ENCODE measurements at places on chromosomes 3 and 15. TPM values are rescaled to one million over a fixed set of nuclear protein-coding genes. Genes with fewer than 3 reads are reported as not detected.

The IGDCC3 gene
- polyA plus RNA-seq = 7.5 TPM

The RTP3 gene
- polyA plus RNA-seq = not detected

The VWA5B2 gene
- 1.8 TPM for polyA plus RNA-seq

The CYP1A1 gene
- not detected for polyA plus RNA-seq

The UCN2 gene
- polyA plus RNA-seq = 0.26 TPM

The INKA1 gene
- 10.0 TPM for polyA plus RNA-seq

The ADAMTSL3 gene
- polyA plus RNA-seq = 4.6 TPM

The TYRO3 gene
- 140 TPM for polyA plus RNA-seq

The NPAP1 gene
- polyA plus RNA-seq = 0.30 TPM

The CCDC54 gene
- 0.11 TPM for polyA plus RNA-seq

The WDR93 gene
- 2.3 TPM for polyA plus RNA-seq

The RFT1 gene
- 23.2 TPM for polyA plus RNA-seq

The P3H2 gene
- 85.3 TPM for polyA plus RNA-seq

The MAP2K5 gene
- 20.8 TPM for polyA plus RNA-seq

The ARL13B gene
- 17.3 TPM for polyA plus RNA-seq

The ANKDD1A gene
- 8.5 TPM for polyA plus RNA-seq

- no peak for DNase-seq
These were observed 21.1 kb upstream of the GP9 start for GRCh38 chr3:129039271-129040038.

- no peak for DNase-seq
These were observed 364.1 kb upstream of the CNTN4 start for GRCh38 chr3:1734494-1735122.

DNA sequence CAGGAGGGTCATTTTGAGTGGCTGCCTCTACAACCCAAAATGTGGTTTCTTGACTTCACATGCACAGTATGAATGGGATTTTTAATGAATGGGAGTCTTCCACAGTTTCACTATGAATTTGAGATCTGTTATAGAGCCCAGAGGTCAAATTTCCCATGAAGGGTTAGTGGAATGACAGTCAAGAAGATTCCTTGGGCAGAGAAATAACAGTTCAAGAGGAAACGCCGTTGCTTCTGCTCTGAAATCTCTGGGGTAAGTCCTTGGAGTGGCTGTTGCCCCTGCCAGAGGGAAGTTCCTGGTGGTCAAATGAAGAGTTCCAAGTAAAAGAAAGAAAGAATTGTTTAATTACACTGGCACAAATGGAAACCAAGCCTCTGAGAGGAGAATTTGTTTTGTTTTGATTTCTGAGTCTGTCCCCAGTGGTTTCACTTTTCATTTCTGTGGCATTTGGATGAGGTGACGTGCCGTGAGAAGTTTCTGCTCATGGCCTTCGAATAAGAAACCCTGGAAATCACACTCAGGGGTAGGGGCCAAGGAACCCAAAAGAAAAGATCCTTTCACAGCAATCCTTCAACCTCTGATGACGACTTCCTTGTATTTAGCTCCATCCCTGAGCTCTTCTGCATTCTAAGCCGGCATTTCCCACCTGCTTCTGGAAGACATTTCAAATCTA lies 77.5 kb upstream of the IL12A start:
- no peak for DNase-seq

DNA sequence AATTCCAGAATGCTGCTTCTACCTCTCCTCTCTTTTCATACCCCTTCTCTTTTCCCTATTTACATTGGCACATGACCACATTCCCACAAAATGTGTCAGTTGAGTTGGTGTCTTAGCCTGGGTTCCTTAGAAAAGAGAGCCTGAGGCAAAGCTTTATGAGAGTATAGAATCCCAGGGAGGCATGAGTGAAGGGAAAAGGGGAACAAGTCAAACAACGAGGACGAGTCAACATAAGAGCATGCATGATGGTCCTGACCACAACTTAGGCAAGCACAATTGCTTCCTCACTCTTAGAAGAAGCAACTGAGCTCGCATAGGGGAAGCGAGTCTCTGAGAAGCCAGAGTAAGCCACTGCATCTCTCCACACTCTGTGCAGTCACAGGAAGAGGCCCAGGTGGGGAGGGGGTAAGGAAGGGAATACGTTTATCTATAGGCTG lies 15.4 kb upstream of the ZNF774 start:
- DNase-seq = no peak

DNA sequence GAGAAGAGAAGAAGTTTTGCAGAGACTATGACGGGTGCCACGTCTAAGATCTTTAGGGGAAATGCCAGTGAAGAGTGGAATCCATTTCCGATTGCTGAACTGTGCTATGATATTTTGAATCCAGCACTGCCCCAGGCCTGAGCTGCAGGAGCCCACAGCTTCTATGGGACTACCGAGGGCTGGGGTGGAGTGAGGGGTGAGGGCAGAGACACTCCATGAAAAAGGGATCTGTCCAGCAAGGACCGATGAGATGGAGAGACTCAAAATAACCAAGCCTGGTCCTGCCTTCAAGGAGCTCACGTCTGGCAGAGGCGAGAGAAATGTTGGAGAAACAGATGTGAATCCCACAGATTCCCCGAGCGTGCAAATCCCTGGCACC lies 79.8 kb upstream of the MEF2A start:
- no peak for DNase-seq

GRCh38 chr3:109784852-109785631 lies 447.7 kb upstream of the DPPA4 start:
- no peak for DNase-seq

- DNase-seq = peak; percentile 86
These were observed 3.4 kb upstream of the COL7A1 start for GRCh38 chr3:48598323-48599076.

DNA sequence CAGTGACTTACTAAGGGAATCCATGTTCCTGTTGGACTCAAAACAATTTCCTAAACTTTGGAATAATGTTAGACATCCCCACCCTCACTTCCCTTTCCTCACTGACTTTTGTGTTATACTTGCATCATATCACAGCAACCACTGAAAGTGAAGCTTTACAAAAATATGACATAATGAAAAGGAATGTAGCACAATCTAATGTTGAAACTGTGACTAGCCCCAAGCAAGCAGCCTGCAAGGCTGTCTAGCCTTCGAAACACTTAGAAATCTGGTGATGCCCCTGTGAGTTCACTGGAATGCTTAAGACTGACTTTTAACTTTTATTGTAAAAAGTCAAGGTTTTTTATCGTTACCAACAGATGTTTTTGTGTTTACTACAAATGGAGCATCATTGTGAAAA lies 203.7 kb upstream of the ZNF385D start:
- no peak for DNase-seq

DNA sequence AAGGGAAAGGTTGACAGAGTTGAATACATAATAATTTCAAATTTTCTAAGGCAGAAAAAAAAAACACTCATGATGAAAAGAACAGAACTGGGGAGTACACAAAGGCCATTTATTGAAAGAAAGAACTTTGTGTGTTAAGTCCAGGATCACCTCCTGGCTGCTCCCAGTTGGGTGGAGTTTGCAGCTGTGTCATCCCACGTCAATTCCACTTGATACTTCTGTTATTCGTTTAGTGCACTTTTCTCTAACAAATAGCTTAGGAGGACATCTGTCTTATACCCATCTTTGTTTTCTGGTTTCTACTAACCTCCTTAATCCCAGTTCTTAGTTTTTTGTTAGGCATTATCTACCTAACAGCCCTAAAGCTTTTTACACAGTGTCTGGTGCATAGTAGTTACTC lies 44.7 kb downstream of the SGO1 start:
- DNase-seq = no peak

GRCh38 chr15:87135109-87135508 lies 1055.4 kb downstream of the AGBL1 start:
- no peak for DNase-seq

- no peak for DNase-seq
These were observed 100.2 kb downstream of the TMCC1 start for GRCh38 chr3:129793319-129793718.

GRCh38 chr15:43187544-43188155 lies 2.4 kb downstream of the CCNDBP1 start:
- no peak for DNase-seq

DNA sequence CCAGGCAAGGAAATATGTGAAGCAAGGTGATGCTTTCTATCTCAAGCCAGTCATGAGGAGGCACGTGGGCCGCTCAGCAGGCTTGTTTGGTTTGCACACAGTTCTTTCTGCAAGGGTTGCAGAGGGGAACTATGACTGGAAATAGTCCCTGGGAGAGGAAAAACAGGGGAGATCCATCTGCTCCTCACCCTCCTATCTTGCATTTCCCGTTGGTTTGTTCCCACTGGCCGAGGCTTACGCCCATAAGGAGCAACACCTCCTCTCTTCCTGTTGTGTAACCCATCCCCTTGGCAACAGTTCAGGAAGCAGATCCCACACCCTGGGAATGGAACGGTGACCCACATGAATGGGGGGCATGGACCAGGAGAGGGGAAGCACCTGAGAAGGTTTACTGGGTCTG lies 72.1 kb upstream of the MAGI1 start:
- no peak for DNase-seq

- DNase-seq = no peak
These were observed 186.9 kb downstream of the MAGI1 start for GRCh38 chr3:65851827-65852226.

GRCh38 chr15:35000511-35000910 lies 12.4 kb upstream of the ZNF770 start:
- DNase-seq = no peak

DNA sequence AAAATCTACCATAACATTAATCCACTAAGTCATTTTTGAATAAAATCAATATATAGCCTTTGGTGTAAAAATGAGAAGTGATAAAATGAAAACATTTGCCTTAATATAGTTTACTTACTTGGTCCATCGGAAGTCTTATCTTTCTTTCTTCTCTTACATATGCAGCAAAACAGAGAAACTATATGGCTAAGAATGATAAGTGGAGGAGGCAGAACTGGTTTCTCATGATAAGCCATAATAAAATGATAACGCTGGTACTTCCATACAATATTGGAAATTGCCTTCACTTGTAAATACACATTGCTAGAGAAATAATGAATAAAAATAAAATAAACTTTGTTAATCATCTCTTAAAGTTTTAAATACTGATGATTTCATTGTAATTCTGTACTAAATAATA lies 47.8 kb upstream of the USP50 start:
- no peak for DNase-seq

DNA sequence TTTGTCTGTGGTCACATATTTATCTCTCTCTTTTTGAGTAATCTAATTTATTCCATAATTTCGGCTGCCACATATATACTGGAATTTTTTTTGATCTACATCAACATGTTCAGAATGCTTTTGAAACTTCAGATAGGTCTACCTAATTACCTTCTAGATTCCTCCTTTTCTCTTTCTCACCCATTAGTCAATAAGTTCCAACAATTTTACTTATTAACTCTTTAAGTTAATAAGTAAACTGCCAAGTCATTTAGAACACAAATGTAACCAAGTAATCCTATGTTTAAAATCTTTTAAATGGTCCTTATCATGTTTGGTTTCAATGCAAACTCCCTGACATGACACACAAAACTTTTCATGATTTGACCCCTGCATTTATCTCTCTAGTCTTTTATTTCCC lies 410.5 kb downstream of the UNC13C start:
- no peak for DNase-seq

DNA sequence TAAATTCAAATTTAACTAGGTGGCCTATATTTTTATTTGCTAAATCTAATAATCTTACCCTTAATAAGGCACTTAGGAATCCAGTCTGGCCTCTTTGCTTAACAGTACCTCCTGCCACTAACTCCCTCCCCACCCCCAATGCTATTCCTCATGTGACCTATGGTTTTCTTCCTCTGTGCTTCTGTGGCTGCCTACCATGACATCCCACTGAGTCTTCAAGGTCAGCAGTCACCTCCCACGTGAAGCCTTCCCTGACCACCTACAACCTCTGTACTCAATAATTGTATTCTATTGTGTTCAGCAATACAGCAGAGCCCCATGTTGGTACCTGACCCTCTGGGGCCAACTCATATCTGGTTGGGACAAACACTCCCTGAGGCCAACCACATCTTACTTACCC lies 9.7 kb downstream of the PARP16 start:
- no peak for DNase-seq

DNA sequence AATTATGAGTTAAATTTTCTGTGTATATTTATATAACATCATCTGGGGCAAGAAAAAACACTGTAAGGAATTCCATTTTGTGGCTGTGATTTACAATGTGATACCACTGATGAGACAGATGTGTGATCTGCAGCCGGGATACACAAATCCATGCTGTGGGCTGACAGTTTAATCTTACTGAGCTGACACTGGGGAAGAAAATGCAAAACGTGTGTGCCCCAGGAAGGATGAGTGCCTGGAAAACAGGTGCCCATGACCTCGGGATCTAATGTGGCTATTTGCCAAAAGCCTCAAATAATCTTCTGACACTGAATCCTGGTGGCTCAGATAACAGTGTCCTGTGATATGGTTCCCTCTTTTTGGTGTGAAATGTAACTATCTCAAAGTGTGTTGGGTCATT lies 10.5 kb downstream of the MYRIP start:
- DNase-seq = no peak

DNA sequence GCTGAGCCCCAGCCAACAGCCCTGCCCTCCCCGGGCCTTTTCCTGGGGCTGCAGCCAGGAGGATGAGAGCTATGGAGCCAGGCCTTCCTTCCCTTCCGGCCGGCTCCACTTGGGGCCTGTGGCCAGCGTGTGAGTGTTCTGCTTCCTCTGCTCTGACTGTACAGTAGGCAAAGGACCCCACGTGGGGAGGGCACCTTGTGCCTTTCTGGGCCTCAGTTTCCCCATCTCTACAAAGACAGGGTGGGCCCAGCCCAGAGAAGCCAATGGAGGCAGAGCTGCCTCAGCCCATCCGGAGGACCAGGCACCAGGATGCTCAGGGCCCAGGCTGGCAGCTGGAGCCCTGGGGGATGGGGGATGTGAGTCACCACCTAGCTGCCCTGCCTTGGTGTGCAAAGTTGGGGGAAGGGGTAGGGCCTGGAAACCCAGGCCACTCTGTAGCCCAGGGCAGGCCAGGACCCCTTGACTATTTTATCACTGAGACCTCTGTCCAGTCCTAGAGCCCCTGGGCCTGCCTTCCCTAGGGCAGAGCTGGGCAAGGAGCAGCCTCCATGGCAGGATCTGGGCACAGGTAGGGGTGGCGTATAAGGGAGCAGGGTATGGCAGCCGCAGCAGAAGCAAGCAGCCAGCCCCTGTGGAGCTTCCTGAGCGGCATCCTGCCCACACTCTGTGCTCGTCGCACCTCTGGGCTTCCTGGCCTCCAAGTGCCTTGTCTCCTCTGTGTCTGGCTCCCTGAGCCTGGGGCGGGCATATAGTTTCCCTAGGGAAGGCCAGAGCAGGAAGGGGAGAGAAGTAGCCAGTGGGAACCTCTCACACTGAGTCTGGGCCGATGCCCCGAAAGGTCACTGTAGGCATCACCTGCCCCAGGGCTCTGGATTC lies 1.8 kb downstream of the PSTPIP1 start:
- DNase-seq = no peak

DNA sequence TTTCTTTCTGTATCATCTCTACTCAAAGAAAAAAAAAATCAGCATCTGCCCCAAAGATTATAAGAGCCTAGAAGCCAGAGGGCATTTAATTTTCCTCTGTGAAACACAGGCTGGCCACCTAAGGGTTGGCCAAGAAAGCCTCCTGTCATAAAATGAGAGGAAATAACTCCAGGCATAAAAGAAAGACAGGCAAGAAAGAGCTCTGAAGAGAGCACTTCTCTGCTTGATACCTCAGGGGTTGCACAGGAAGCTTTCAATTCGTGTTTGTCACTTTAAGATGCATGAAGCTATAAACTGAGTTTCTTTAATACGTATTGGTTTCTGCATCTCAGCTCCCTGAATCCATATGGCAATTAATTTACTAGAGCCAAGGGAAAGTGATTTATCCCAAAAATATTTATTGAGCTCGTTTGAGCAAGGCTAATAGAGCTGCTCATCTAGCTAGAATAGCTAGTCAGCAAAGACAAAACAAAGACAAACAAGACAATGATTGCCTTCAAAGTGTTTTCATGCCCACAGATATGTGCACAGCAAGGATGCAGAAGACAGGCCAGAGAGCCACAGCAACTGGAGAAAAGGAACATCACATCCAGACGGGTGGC lies 35.5 kb downstream of the ATP8B4 start:
- no peak for DNase-seq

Measured in renal cortex interstitium (tissue), 15 donors.